ENCODE measurements at places on chromosomes 3 and 15.

- DNase-seq: peak; percentile 52
Observed at GRCh38 chr3:127750226-127751031, 71.9 kb downstream of the MGLL start.

GRCh38 chr15:90774731-90775514 lies 57.8 kb downstream of the BLM start:
- no peak for DNase-seq

GRCh38 chr3:157285966-157286365 lies 126.0 kb upstream of the CCNL1 start:
- no peak for DNase-seq

GRCh38 chr3:145183261-145183660 lies 977.7 kb downstream of the PLOD2 start:
- no peak for DNase-seq

DNA sequence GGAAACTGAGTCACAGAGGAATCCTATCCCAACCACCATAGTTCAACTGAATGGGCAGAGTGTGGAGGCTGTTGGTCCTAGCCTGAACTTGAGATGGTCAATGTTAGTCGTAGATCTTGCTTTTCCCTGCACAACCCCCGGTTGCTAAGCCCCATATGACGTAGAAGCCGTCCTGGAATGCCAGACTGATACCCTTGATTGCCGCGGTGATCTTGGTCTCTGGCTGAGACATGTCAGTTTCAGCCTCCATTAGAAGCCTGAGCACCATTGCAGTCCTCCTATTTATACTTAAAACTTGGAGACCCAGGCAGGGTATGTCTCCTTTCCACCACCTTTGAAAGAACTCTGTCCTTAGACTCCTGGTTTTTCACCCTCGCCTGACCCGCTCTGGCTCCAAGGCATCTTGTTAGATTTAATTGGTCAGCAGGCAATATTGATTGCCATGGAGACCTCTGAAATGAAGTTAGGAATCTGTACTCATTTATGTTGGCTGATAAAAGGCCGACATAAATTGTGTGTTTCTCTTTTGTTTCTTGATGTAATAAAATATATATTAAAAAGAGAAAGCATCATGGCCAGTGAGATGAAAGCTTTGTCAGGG lies 53.4 kb downstream of the RPLP1 start:
- DNase-seq: peak; percentile 40

DNA sequence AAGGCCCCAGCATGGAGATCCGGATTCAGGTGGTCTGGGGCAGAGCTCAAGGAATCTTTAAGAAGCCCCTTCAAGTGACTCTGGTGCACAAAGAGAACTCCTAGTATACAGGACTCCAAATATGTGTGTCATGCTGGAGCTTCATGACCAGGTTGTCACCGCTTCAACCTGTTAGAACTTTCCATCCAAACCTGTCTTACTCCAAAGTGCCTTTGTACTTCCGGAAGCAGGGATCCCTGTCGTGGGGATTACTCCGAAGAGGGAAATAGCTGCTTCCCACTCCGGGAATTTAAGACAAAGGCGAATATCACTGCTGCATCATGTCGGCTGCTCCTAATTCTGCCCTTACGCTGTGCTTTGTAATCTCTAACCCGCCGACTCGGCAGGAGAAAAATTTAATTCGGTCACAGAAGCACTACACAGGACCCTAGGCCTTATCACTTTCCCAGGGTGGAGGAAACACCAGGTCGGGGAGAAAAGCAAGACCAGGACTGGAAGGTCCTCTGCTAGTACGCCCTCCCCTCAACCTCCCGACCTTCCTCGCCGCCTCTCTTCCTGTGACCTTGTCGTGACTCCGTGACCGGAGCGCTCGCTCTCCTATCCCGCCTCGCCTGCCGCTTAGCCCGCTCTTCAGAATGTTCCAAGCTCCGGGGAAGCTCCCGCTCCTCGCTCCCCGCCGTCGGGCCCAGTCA lies 730 bp downstream of the HIGD1A start:
- peak; percentile 64 for DNase-seq

- DNase-seq: no peak
Observed at GRCh38 chr15:73345658-73346057, 23.1 kb downstream of the HCN4 start.

DNA sequence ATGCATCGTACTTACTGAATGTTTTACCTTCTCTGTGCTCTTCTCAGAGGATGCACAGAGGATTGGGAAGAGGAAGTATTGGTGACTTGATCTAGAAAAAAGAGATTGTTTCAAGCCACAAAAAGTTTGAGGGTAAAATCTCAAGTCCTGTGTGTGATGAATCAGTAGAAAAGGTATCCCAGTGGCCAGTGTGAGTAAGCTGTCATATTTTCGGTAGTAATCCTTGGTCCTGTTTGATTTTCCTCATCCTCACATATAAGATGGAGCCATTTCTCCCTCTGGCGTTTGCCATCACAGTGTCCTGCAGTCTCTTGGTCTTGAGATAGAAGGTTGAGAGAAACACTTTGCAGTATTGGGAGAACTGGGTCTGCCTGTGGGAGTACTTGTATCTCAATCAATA lies 166.8 kb downstream of the LPP start:
- DNase-seq: no peak

DNA sequence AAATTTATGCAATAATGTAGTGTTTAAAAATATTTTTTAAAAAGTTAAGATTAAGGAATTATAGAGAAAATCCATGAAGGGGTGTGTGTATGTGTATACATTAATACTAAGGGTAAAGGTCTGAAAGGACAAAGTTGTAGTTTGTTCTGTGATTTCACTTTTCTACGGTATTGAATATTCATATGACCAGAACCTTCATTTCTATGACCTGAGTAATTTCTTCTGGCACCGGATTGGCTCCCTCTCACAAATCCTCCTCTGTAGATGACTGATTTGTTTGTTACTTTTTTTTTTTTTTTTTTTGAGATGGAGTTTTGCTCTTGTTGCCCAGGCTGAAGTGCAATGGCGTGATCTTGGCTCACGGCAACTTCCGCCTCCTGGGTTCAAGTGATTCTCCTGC lies 20.9 kb downstream of the GMPS start:
- no peak for DNase-seq

DNA sequence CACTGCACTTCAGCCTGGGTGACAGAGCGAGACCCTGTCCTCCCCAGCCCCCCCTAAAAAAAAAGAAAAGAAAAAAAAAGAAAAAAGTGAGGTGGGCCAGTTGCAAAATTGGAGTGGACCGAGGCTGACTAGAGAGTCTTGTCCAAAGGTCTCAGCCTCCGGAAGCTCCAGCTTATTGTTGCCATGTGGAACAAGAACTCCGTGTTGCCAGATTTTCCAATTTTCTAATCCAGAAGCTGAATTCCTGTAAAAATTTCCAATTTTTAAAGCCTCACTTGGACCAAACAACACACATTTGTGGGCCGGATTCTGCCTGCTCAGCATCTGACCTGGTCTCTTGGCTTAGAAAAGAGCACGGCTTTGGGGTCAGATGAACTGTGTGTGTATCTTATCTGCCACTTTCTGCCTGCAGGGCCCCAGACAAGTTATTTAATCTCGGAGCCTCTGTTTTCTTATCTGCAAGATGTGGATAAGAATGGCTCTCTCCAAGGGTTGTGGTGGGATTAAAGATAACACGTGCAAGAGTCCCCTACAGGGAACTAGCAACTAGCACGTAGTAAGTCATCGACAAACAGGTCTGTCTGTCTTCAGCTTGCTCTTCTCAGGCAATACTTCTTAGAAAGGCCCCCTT lies 73.7 kb upstream of the TLE3 start:
- peak; percentile 59 for DNase-seq

GRCh38 chr3:29827756-29828155 lies 546.9 kb downstream of the RBMS3 start:
- no peak for DNase-seq

- no peak for DNase-seq
Observed at GRCh38 chr3:159964166-159964973, 24.3 kb upstream of the IL12A start.

- DNase-seq: no peak
Observed at GRCh38 chr15:93459396-93459795, 370.4 kb upstream of the RGMA start.

DNA sequence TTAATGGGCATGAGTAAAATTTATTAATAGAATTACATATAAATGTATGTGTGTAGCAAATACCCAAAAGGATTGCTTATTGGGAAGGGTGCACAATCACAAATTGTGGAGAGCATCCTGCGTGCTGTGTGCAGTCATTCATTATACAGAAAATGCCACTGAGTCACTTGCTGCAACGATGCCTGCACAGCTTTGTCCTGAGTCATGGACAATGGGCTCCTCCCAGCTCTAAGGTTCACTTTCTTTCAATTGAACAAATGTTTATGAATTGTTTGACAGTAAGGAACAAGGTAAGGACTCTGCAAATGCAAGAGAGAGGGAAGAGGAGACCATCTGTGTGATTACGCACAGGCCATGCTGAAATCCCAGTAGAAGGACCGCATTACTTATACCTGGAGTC lies 18.7 kb downstream of the CFAP161 start:
- DNase-seq: no peak

DNA sequence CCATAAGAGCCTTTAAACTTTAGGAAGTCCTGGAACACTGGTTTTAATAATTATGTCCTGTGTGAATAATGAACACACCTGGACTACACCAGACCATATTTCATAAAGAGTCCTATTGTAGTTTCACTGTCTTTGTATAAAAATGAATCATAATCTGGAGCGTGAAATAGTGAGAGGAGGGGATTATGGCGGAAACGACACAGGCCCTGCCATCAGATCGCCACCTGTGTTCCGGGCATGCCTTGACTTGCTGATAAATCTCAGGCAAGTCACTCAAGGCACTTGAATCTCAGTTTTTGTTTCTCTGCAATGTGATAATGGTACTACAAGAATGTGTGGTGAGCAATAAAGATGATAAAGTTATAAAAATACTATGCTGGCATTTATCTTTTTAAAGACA lies 995.5 kb downstream of the MCTP2 start:
- DNase-seq: no peak

GRCh38 chr3:159994182-159994581 lies 5.5 kb downstream of the IL12A start:
- no peak for DNase-seq

DNA sequence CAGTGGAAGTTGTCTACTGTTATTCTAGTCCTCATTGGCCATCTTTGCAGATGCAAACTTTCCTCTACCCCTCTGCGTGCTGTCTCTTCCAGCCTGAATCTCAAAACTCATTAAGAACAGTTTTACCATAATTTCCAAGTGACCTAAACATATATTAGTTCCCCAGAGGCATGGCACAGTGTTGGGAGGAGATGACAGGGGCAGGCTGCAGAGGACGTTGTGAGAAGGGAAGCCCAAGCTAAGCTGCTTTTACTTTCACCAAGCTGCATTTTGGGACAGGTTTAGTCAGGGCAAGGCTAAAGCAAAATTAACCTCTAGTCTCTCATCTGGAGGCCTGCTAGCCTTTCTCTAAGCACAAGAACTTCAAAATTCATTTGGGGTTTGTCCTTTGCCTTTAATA lies 318.6 kb upstream of the SATB1 start:
- DNase-seq: no peak
